ENCODE measurements at places on chromosomes 16 and 17. TPM values are rescaled to one million over a fixed set of nuclear protein-coding genes. Genes with fewer than 3 reads are reported as not detected.

GRCh38 chr17:68657576-68657975 is 56.4 kb upstream of the FAM20A start:
- DNase-seq = no peak

GRCh38 chr16:51149721-51150164 is 1.3 kb downstream of the SALL1 start:
- DNase-seq = no peak

DNA sequence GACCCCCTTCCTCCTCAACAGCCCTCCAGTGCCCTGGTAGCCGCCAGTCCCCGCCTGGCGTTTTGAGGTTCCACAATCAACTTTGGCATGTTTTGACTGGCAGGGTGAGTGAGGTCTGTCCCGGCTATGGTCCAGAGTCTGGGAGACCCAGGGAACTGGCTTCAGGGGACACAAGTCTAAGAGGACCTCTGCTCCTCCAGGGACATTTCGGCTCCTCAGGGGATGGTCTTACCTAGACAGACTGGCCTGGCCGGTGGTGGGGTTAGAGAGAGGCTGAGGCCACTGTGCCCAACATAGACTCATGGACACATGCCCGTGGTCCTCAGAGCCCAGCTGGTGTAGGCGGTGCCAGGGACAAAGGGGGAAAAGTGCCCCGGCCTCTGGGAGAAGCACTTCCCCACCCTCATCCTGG is 2.2 kb downstream of the TMC8 start:
- DNase-seq = no peak

GRCh38 chr17:67737145-67737544 is 19.4 kb downstream of the NOL11 start:
- no peak for DNase-seq

GRCh38 chr16:50172195-50172922 is 19.3 kb downstream of the TENT4B start:
- DNase-seq = no peak

GRCh38 chr17:10032118-10032852 is 127.2 kb upstream of the RCVRN start:
- DNase-seq = no peak

DNA sequence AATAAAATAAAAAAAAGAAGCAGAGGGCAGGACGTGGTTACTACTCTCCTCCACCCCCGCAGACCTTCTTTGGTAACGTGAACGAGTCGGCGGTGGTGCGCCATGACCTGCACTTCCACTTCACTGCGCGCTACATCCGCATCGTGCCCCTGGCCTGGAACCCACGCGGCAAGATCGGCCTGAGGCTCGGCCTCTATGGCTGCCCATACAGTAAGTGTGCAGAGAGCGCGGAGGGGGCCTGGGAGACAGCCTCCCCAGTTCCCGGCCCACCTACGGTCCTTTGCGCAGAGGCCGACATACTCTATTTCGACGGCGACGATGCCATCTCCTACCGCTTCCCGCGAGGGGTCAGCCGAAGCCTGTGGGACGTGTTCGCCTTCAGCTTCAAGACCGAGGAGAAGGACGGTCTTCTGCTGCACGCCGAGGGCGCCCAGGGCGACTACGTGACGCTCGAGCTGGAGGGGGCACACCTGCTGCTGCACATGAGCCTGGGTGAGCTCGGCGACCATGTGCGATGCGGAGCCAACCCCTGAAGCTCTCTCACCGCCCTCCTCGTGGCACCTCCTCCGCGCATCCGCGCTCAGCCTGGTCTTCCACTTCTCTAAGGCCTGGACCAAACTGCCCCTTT is 2.7 kb downstream of the CNTNAP1 start:
- no peak for DNase-seq

DNA sequence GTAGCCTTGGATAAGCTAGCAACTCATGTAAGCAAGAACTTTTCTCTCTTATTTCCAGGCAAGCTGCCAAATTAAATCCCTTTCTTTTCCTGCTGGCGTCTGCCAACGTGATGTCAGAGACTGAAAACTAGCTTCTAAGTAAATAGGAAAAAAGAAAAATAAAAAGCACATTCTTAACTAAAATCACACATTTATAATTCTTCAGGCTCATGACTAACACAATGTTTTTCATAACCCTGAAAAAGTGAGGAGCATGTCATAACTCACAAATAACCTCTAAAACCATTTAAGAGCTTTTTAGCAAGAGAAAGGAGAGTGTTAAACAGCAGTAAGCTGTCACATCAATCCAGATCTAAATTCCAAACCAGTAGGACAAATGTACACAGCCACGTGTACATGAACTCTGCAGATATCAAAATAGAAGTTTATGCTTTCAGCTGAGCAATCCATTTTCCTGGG is 110.0 kb downstream of the N4BP1 start:
- DNase-seq = peak; percentile 45

DNA sequence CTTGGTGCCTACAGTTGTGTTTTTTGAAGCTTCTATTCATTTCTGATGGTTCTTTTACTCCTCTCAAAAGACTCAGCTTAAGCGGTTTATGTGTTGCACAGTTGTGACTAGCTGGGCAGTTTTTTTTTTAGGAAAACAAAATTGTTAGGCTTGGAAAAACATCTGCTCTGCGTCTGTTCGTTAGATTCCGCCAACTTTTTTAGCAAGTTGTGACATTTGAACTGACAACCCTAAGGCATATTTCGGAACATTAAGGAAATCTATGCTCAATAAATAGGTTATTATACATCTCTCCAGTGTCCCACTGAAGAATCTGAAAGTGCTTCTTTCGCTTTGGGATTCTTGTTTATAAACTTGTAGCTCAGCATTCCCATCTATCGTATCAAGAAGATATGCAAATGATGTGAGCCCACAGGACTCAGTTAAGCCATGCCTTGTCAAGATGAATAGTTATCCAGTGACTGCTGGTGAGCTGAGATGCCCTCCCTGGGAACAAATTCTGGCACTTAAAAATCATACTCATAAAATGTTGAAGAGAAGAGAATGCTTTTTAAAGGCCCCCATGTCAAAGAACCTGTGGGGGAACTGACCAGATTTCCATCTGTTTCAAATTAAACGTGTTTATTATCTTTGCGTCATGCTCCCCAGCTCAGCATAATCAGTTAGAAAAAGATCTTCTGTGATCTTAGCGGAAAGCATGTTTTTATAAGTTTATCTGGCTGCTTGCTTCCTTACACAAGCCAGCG is 109.0 kb upstream of the FAM20A start:
- no peak for DNase-seq

DNA sequence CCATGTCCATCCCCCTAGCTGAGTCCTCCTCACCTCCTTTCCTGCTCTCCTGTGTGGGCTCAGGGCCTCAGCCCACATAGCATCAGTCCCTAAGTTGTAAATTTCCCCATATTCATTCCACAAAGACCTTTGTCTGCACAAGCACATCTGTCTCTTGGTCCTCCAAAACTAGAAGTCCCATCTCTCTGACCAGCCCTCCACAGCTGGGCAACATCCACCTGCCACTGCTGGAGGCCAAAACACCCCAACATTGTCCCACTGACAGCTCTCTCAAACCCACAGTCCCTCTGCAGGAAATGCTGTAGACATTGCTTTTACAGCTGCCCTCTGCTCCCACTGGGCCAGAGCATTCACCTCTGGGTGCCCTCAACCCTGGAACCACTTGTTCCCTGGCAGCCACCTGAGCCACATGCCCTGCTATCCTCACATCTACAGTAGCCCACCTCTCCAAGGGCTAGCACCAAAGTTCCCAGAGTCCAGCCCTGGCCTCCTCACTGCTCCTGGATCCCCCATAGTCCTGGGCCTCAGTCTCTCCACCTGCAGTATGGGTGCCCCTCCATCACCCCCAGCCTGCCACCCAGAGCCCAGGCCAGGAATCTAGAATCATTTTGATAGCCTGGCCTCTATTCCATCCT is 1722.7 kb downstream of the TP53TG3F start:
- no peak for DNase-seq

DNA sequence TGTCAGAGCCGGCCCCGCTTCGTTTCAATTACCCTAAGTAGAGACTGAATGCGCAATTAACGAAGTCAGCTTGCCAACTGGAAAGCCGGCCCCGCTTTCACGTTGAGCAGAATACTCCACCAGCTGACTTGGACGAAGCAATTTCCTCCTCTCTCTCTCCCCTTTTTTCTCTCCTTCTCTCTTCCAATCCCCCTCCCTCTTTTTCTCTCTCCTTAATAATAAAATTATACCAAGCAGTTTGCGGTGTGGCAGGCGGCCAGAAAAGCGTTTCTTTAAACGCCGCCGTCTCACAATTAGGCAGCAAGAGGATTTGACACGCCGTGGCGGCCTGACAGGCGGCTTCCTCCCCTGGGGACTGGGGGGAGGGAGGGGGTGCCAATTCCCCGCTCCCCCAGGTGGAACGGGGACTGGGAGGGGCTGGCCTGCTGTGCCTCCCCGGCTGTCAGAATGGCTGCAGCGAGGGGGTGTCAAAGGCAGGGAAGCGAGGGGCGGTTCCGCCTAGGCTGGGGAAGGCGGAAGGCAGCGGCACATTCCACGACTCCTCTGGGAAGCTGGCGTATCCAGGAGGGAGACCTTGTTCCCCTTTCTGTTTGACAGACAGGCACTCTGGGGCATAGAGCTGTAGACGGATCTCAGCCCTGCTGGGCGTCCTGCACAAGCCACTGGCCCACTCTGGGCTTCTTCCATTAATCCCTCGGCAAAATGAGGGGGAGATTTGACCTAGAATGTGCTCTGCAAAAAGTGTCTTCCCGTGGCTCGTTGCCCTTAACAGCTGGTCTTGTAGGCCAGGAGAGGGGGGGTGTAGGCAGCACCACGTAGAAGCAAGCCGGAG is 52.7 kb downstream of the SREBF1 start:
- DNase-seq = no peak

GRCh38 chr16:66605979-66606751 is 1.7 kb downstream of the CMTM3 start:
- no peak for DNase-seq

DNA sequence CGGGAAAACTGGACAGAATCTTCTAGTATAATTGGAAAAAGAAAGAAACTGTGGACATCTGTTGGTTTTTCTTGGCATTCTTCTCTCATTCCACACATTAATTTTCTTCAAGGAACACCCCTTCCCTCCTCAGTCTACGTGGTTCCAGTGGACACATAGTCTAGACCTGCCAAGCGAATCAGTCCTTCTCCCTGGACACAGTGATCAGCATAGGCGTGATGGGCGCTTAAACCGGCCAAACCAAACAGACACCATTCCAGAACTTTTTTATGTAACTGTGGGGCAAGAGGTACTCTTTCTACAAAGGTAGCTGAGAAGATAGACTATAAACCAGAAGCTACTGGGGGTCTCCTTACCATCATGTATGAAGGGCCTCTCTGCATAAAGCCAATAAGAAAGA is 121.8 kb upstream of the COX10 start:
- DNase-seq = no peak

GRCh38 chr17:49996121-49996494 is 1.1 kb upstream of the DLX3 start:
- DNase-seq = no peak

GRCh38 chr17:3935825-3936355 is 19.6 kb upstream of the P2RX1 start:
- DNase-seq = peak; percentile 41

GRCh38 chr17:27402943-27403342 is 53.3 kb upstream of the KSR1 start:
- no peak for DNase-seq

DNA sequence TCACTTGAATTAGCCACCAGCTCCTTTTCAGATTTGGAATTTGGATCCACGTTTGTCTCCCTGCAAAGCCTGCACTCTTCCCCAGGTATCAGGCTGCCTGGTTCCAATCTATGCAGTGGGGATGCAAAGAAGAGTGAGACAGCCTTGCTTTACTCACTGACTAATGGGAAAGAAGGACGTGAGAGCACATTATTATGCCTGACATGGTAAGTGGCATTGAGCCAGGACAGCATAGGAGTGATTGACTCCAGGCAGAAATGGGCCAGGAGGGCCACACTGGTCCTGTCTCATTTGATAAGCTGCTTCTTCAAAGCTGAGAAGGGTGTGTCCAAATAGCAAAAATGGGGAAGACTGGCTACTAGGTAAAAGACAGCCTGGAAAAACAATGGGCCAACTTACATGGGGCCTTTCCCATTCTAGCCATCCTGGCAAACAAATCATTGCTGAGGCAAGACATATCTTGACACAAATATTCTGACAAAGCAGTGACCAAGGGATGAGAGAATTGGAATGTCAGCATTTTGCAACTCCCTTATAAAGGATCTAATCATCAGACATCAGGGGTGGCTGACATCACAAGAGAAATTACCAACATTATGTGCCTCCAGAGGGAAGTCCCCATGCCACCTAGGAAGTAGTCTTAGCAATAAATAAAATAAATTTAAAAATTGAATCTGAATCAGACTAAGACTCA is 38.6 kb downstream of the CDH11 start:
- DNase-seq = no peak

DNA sequence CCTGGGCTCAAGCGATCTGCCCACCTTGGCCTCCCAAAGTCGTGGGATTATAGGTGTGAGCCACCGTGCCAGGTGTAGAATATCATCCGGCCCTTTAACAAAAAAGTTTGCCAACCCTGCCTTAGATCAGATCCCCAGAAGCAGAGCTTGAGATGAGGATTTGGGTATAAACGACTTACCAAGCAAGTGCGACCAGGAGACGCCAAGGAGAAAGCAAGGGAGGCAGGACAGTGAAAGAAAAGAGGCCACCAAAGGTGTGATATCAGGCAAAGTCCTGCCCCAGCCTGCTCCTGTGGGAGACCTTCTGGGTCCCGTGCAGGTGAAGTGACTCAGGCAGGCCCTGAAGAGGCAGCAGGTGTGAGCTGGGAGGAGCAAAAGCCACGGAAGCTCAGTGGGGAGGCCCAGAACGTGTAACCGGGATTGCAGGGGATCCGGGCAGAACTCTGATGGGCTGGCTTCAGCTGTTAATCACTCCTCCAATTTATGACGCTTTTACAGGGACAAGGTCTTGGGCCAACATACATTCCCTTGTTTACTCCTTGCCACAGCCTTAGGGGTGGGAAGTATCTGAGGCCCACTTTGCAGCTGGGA is 14.1 kb upstream of the CALB2 start:
- DNase-seq = no peak

DNA sequence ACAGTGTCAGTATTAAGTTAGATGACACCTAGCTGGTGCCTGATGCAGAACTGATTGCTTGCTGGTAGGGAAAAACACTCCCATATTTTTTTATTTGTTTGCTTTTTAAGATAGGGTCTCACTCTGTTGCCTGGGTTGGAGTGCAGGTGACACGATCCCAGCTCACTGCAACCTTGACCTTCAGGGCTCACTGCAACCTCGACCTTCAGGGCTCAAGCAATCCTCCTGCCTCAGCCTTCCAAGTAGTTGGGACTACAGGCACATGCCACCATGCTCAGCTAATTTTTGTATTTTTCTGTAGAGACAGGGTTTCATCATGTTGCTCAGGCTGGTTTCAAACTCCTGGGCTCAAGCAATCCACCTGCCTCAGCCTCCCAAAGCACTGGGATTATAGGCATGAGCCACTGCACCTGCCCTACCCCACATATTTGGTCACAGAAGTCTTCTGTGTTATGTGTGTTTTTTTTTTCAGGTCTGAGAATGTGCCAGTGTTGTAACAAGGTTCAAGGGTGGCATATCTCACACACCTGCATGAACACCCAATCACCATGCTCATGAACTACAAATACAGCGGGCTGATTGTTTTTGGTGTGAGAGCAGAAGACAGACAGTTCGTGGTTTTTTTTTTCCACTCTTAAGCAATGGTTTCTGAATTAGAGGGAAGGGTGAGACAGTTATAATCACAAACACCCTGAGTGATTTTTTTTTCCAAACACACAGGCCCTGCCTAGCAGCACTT is 22.8 kb downstream of the SPAG9 start:
- DNase-seq = no peak

The CACNG1 gene
- 0.06 TPM for total RNA-seq

The SNAI3 gene
- total RNA-seq = 0.51 TPM

The OR4D1 gene
- total RNA-seq = not detected

The ATXN7L3 gene
- 48.5 TPM for total RNA-seq

The ZFPM1 gene
- total RNA-seq = 1.9 TPM

The KRT31 gene
- total RNA-seq = not detected
